ENCODE measurements at places on chromosomes 2 and 18.

DNA sequence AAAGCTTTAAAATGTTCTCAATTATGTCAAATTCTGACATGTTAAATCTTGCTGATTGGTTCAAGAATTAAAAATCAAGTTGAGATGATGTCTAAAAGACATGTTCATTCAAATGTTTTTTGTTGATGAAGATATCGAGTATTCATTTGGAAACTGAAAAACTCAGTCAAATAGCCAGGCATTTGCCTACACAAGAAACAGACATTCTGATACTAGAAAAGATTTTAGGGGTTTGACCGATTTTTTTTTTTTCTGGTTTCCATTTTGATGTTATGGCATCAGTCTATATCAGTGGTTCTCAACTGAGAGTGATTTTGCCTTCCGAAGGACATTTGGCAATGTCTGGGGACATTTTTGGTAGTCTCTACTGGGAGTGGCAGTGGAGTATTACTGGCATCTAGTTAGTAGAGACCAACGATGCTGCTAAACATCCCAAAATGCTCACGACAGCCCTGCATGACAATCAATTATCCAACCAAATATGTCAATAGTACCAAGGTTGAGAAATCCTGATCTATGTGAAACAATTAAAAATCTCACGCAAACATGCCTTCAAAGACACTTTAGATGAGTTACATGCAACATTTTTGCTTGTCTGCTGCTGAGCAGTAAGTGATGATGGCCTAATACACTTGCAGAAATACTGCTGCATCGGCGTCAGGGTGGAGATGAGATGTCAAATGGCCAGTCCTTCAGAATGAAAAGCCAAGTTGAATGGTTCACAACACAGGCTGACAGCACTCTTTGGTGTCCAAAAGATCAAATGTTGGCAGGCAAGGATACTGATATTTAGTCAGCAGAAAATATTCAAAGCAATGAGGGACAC lies 12.5 kb downstream of the RASGRP3 start:
- DNase-seq: no peak

GRCh38 chr2:191927319-191927867 lies 80.5 kb upstream of the CAVIN2 start:
- DNase-seq: no peak

DNA sequence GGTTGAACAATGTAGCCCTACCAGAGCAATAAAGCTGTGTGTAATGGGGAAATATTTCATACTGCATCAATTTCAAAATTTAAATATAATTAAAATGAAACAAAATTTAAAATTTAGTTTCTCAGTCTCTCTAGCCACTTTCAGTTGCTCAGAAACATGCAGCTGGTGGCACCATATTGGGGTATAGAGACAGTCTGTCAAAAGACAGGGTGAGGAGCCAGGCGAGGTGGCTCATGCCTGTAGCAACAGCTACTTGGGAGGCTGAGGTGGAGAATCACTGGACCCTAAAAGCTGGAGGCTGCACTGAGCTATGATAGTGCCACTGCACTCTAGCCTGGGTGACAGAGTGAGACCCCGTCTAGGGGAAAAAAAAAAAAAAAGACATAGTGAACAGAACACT lies 20.1 kb downstream of the ANXA4 start:
- DNase-seq: no peak

DNA sequence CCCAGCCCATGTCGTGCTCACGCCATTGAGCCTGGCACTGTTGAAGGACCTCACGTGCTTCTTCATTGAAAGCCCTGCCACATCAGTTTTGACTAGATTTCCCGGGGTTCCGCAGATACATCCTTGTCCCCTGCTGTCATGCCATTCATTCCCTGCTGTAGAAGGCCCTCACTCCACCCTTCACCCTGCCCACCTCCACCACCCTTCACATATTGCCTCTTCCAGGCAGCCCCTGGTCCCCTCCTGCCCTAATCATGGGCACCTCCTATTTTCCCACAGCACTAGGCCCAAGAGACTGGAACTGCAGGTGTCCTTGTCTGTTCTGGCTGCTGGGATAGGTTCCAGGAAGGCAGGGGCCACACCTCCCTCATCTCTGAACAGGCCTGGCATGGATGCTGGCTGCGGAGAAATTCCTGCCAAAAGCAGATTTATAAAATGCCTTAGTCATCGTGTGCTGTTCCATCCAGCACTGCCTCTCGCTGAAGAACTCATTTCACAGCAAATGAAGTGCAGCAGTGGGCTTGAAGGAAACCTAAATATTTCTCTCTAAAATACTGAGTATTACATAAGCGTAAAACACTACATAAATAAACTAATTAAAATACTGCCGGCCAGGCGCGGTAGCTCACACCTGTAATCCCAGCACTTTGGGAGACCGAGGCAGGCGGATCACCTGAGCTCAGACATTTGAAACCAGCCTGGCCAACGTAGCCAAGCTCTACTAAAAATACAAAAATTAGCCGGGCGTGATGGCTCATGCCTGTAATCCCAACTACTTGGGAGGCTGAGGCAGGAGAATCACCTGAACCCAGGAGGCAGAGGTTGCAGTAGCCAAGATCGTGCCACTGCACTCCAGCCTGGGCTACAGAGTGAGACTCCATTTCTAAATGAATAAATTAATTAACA lies 38.4 kb downstream of the EIF4E2 start:
- DNase-seq: no peak

All from iPS DF 6.9 (cell line).